ENCODE measurements at places on chromosomes 1 and 21.

DNA sequence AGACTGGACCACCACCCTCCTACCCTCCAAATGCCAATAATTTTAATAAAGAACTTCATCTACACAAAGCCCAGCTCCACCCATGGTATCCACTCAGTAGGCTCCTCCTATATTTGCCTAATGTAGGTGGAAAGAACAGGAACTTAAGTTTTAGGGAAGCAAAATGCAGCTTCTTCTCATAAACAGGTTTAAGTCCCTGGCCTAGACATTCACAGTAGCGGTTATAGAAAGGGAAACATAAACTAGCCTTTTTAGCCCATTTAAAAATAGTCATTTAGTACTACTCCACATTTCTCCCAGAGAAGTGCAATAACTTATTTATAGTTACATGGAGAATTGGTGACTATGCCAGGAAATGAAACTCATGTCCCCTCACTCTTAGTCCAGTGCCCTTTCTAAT is 56.6 kb upstream of the CPLANE2 start:
- no peak for DNase-seq

DNA sequence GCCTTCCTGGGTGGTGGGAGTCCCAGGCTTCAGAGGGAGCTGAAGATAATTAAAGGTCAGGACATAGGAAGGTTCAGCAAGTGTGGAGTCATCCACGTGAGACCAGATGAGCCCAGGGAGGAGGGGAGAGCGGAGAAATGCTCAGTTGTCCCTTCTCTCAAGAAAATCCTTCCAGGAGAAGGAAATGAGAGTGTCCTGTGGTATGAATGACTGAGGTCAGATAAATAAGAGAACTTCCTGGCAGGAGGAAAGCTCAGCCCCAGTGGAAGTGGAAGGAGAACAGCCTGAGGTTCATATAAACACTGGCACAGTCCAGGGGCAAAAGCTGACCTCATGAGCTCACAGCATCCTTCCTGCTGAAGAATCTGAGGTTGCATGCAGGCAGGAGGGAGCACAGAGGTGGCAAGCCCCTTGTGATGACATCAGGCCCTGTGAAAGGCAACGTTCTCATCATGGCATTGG is 97.6 kb downstream of the NAV1 start:
- DNase-seq = no peak

- no peak for DNase-seq
These were observed 133.8 kb downstream of the AK5 start for GRCh38 chr1:77415579-77415978.

DNA sequence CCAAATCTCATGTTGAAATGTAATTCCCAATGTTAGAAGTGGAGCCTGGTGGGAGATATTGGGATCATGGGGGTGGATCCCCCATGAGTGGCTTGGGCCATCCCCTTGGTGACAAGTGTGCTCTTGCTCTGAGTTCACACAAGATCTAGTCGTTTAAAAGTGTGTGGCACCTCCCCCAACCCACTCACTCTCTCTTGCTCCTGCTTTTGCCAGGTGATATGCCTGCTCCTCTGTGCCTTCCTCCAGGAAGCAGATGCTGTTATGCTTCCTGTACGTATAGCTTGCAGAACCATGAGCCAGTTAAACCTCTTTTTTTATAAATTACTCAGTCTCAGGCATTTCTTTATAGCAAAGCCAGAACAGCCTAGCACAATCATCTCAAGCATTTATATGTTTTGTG is 23.0 kb upstream of the HSPA13 start:
- no peak for DNase-seq

DNA sequence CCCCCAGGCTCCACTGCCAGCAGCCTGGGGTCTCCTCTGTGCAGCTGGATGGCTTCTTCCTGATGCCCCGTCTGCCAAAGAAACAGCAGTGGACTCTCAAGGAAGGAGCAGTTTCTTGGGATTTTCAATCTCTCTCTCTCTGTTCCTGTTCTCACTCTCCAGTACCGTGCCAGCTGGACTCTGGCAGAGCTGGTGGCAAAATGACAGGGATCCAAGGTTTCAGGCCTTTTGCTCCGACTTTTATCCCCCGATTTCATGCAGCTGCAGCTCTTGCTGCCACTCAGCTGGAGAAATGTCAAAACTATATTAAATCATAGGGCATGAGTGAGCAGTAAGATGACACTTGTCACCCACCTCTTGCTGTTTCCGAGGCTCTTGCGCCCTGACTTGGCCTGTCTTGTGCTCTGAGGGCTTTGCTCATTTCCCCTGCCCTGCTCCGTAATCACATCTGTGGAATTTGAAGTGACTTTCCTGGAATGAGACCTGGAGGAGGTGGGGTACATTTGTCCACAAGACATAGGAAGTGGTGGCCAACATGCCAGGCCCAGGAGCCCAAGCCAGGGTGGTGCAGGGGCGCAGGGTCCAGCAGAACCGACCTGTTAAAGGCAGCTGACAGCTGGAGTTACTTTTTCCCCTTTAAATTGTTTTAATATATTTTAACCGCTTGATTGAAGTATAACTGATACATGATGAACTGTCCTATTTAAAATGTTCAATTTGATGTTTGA is 576.2 kb downstream of the PTPRU start:
- no peak for DNase-seq
